ENCODE measurements at places on chromosomes 4 and X.

- no peak for DNase-seq
These were observed 28.3 kb downstream of the ADD1 start for GRCh38 chr4:2871911-2872310.

DNA sequence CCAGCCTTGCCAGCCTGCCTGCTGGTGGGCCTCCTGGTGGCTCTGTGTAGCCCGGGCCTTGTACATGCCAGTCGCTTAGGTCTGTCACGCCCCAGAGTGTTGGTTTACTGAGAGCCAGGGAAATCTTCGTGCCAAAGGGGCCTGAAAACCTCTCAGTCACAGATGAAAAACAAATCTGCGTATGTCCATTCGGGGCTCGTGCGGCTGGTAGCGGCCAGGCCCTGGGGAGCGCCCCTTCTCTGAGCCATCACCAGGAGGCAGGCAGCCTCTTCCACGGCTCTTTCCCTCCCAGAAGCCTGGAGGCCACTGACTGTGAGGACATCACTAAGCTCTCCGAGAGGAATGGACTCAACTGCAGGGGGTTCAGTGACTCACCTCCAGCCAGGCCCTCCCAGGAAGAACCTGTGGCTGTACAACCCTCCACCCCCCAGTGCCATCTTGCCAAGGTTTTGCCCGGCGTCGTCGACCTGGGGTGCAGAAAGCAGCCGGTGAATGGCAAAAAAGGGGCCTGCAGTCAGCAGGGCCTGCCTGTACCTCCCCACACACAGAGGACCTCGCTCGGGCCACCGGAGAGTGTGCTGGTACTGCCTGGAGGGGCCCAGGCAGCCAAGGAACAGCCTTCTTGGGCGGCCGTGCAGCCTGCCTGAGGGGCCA is 162.2 kb downstream of the BCOR start:
- peak; percentile 8 for DNase-seq

DNA sequence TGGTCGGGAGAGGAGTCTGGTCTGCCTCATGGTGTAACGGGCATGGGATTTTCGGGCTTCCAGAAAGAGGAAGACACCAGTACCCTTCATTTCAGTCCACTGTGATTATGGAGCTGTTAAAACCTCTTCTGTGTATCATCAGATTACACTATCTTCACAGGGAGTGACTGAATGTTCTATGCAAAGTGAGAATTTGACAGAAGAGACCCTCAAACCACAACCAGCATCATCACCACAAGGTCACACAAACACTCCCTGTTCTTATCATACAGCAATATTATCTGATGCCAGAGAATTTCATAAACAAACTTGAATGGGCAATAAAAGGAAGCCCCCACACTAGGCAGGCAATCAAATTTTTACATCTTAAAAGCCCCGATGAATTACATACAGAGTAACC is 164.2 kb downstream of the PDGFRA start:
- no peak for DNase-seq

DNA sequence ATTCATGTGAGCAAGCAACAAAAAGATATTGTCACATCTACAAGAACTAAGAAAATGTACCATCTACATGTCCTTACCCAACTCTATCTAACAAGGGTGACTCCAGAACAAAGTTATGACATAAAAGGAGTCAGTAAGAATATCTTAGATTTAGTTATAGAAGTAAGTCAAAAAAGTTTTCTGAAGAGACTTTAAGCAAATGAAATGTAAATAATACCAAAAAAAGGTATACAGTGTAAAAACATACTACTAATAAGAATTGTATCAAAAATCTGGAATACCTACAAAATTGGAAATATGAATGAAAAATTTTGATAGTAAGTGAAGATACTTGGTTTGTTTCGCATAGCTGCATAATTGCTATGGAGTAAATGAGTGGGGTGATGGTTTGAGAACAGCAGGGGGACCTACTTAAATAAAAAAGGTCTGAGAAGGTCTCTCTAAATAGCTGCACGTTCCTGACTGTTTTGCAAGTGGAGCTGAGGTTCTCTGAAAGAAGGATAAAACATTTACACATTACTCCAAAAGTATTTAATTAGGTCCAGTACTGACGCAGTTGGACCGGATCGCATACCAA is 51.0 kb upstream of the ENPP6 start:
- no peak for DNase-seq

GRCh38 chrX:47489507-47490275 is 6.7 kb upstream of the ZNF41 start:
- DNase-seq: no peak

- DNase-seq: no peak
These were observed 256.5 kb downstream of the LDB2 start for GRCh38 chr4:16641971-16642370.

- no peak for DNase-seq
These were observed 1.8 kb downstream of the SPIN4 start for GRCh38 chrX:63349307-63349706.

DNA sequence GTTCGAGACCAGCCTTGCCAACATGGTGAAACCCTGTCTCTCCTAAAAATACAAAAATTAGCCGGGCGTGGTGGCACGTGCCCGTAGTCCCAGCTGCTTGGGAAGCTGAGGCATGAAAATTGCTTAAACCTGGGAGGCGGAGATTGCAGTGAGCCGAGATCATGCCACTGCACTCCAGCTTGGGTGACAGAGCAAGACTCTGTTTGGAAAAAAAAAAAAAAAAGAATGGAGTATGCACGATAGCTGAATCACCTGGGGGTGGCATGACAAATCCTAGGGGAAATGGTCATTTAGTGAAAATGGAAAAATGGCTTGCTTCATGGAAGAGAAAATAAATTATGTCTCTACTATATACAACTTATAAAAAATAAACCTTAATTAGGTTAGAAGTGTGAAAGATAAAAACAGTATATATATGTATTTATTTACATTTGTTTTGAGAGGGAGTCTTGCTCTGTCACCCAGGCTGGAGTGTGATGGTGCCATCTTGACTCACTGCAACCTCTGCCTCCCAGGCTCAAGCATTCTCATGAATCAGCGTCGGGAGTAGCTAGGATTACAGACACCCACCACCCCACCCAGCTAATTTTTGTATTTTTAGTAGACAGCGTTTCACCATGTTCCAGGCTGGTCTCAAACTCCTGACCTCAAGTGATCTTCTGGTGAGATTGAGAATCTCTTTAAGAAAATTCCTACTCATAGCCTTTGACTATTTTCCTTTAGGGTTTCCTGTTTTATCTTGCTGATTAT is 19.3 kb upstream of the ING2 start:
- no peak for DNase-seq

DNA sequence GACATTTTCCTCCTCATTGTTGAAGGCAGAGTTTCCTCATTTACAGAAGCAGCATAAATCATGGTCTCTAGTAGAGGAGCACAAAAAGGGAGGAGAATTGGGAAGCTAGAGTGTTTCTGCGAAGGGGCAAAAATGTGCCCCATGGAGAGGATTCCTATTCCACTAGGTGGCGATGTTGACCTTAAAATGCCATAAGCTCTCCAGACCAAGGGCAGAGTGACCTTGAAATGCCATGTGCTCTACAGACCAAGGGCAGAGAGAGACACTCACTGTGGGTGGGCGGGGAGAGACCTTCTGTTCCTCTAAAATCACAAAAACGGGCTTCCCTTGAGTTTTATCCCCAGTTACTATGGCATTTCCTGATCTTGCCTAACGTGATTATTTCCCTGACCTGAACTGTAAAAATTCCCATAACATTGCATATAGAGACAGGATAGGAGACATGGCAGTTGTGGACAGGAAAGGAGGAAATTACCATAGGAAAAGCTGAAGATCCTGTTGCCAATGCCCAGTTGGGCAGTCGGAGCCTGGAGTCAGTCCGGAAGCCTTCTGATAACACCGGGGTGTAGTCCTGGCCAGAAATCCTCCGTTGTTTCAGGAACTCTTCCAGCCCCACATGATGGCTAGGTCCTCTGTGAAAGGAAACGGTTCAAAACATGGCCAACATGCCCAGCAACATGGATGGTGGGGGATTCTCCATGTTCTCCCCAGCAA is 567.7 kb downstream of the MAGEB5 start:
- DNase-seq: no peak

DNA sequence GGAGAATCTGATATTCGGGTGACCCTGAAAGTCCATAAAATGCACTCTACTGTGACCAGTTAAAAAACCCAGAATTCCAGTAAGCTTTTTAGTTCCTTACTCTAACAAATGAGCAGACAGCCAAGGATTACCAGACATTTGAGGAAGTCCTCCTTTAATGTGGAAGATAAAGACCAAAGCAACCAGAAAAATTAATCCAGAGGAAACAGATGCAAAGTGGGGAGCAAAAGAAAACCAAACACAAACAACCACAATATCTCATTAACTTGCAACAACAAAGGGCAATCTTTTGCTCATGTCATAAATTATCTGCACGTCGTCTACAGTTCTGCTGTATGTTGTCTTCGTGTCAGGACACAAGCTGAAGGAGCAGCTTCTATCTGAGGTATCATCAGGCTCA is 164.4 kb downstream of the PJA1 start:
- no peak for DNase-seq
